ENCODE measurements at places on chromosomes 1 and 21. TPM values are rescaled to one million over a fixed set of nuclear protein-coding genes. Genes with fewer than 3 reads are reported as not detected.

The OR2M5 gene
- total RNA-seq, result not detected

The OR10J1 gene
- not detected for total RNA-seq

The MGST3 gene
- 134 TPM for total RNA-seq

The TRIM46 gene
- total RNA-seq, result 1.5 TPM

The VWA5B1 gene
- total RNA-seq, result not detected

GRCh38 chr1:236862615-236863211 lies 67.6 kb downstream of the MTR start:
- no peak for DNase-seq
- peak overlapping the region; percentile 23 for H3K27ac ChIP-seq
- no peak overlapping the region for H3K4me3 ChIP-seq
- H3K4me1 ChIP-seq, result peaks cover 4% of the 10 kb centered on the region

DNA sequence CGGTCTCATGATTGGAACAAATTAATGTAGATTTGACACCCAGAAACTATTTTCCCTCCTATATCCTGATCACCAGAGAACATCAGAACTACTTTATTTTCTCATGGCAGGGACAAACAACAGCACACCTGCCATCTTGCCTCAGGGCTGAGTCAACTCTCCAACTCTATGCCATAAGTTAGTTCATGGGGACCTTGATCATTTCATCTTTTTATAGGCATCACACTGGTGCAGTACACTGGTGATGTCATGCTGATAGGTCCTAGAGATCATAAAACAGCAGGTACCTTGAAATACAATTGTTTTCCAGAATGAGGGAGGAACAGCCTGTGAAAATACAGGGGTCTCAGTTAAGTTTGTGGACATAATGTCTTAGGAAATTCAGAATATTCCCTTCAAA lies 45.8 kb downstream of the EDN2 start:
- no peak for DNase-seq
- no peak overlapping the region for H3K4me3 ChIP-seq
- H3K27ac ChIP-seq, result no peak overlapping the region
- no peaks in the 10 kb centered on the region for H3K4me1 ChIP-seq
- H3K27me3 ChIP-seq, result no peaks in the 10 kb centered on the region

DNA sequence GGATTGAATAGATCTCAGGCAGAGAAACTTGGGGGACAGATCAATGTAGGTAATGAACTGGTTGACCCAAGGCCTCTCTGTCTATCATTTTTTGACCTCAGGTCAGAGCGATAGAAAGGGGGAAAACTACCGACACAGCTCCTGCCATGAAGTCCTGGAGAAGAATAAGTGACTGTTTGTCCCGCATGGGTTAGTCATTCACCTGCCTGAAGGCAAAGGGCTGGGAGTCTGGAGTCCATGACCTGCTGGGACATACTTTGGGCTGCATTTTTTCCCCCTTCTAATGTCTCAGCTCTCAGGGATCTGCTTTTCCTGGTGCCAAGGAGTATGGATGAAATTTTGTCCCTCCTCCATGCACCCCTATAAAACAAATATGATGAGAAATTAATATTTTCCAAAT lies 1.6 kb upstream of the ROR1 start:
- no peaks in the 10 kb centered on the region for H3K36me3 ChIP-seq
- H3K27me3 ChIP-seq, result no peaks in the 10 kb centered on the region
- no peak overlapping the region for H3K4me3 ChIP-seq
- no peak for DNase-seq

GRCh38 chr21:46662765-46663500 lies 27.5 kb downstream of the PRMT2 start:
- no peak overlapping the region for H3K4me3 ChIP-seq
- no peak for DNase-seq
- H3K4me1 ChIP-seq, result no peaks in the 10 kb centered on the region
- no peak overlapping the region for H3K27ac ChIP-seq

GRCh38 chr1:48536477-48536876 lies 64.5 kb upstream of the SPATA6 start:
- H3K27me3 ChIP-seq, result no peaks in the 10 kb centered on the region
- no peak overlapping the region for H3K4me3 ChIP-seq
- DNase-seq, result no peak
- no peaks in the 10 kb centered on the region for H3K36me3 ChIP-seq
- no peaks in the 10 kb centered on the region for H3K4me1 ChIP-seq
- no peak overlapping the region for H3K27ac ChIP-seq

DNA sequence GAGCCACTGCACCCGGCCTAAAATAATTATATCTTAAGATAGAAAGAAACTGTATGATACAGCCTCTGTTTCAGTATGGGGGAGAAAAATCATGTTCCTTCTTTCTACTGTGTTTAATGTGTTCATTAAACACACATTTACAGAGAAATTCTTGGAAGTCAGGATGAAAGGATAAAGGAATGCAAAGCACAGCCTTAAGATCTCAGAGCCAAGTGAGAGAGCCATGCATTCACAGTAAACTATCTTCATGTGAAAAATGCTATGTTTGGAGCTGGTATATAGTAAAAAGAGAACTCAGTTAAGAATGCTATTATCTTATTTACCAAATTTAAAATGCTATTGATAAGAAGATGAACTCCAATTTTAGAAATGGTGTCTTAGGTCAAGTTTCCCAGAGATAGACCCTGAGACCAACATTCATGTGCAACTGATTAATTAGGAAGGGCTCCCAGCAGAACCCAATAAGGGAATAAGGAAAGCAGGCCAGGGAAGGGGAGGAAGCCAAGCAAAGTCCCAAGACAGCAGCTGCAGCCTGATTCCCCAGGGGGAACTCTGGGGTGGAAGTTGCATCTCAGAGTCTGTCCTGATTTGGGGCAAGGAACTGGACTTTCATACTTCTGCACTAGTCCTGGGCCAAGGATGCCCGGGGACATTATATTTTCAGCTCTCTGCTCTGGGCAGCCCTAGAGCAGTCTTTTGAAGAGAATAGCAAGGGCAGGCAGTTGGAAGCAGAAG lies 130.0 kb upstream of the ZNF648 start:
- no peak for DNase-seq
- no peak overlapping the region for H3K27ac ChIP-seq
- H3K27me3 ChIP-seq, result no peaks in the 10 kb centered on the region
- no peaks in the 10 kb centered on the region for H3K4me1 ChIP-seq

DNA sequence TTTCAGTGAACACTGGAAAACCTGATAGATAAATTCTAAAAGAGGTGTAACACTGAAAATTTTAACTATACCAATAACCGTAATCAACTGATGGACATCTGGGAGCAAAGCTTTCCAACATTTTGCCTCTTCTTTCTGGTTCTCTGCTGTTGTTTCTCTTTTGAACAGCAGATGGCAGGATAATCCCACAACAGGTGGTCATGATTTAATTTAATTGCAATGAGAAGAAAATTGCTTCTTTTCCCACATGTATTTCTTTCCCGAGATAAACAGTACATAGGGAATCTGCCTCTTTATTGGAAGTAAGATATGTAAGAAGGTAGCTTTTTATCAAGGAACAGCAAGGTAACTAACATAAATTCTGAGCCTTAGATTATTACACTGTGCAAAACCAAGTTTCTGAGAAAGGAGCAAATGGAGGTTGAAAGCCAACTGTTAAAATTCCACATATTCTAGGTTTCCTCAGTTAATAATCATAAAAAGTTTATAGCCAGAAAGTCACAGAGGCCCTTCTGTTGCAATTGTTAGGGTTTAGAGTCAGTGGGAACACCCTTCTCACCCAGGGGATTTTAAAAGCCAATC lies 72.9 kb downstream of the RPS6KA1 start:
- H3K4me3 ChIP-seq, result no peak overlapping the region
- no peak for DNase-seq
- H3K27ac ChIP-seq, result no peak overlapping the region
- H3K36me3 ChIP-seq, result no peaks in the 10 kb centered on the region
- no peaks in the 10 kb centered on the region for H3K4me1 ChIP-seq

DNA sequence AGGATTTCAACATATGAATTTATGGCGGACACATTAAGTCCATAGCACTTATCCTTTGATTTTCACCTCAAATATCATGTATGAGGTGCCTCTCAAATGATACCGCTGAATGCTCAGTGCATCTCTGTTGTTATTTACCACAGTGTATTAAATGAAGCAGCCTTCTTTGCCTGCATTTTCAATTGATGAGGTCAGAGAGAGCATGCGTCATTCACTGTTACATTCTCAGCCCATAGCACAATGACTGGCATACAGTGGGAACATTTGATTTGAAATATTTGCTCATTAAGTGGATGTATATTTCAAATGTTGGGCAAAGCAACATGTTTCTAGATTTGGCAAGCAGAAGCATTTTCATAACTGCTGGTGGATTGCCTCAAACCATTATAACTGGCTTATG lies 45.7 kb downstream of the LRRC7 start:
- H3K4me1 ChIP-seq, result no peaks in the 10 kb centered on the region
- H3K27ac ChIP-seq, result no peak overlapping the region
- no peak for DNase-seq
- H3K4me3 ChIP-seq, result no peak overlapping the region
- H3K27me3 ChIP-seq, result no peaks in the 10 kb centered on the region
- H3K36me3 ChIP-seq, result no peaks in the 10 kb centered on the region

GRCh38 chr1:175935566-175936115 lies 192.2 kb upstream of the TNR start:
- no peak overlapping the region for H3K27ac ChIP-seq
- H3K36me3 ChIP-seq, result no peaks in the 10 kb centered on the region
- no peaks in the 10 kb centered on the region for H3K4me1 ChIP-seq
- DNase-seq, result no peak
- no peaks in the 10 kb centered on the region for H3K27me3 ChIP-seq

DNA sequence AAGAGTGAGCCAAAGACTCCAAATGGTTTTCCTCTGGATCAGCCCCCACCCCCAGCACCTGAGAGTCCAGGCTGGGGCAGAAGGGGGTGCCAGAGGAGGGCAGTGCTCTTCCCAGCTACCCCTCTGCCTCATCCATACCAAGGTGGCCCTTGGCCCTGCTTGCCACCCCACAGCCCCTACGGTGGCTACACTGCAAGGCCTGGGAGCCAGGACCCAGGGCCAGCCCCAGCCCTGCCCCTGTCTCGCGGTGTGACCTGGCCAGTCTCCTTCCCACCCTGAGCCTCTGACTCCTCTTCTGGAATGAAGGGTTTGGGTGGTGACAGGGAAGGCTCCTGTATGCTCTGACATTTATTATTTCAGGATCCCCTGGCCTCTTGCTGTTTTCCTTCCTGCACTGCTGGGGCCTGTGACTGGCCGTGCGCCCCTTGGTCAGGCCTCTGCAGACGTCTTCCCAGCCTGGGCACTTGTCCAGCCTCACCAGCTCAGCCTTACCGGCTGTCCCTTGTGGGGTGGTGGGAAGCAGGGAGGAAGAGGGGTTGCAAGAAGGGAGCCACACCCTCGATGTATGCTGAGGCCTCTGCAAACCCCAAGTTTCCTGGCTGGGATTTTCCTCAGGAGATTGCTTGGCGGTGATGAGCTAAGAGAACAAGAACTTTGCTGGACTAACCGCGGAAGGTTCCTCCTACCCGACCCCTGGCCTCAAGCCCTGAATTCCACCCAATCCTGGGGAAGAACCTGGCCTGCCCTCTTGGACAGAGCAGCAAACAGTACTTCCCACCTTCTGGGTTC lies 13.5 kb downstream of the ASAP3 start:
- H3K4me1 ChIP-seq, result no peaks in the 10 kb centered on the region
- DNase-seq, result peak; percentile 62
- no peaks in the 10 kb centered on the region for H3K36me3 ChIP-seq

DNA sequence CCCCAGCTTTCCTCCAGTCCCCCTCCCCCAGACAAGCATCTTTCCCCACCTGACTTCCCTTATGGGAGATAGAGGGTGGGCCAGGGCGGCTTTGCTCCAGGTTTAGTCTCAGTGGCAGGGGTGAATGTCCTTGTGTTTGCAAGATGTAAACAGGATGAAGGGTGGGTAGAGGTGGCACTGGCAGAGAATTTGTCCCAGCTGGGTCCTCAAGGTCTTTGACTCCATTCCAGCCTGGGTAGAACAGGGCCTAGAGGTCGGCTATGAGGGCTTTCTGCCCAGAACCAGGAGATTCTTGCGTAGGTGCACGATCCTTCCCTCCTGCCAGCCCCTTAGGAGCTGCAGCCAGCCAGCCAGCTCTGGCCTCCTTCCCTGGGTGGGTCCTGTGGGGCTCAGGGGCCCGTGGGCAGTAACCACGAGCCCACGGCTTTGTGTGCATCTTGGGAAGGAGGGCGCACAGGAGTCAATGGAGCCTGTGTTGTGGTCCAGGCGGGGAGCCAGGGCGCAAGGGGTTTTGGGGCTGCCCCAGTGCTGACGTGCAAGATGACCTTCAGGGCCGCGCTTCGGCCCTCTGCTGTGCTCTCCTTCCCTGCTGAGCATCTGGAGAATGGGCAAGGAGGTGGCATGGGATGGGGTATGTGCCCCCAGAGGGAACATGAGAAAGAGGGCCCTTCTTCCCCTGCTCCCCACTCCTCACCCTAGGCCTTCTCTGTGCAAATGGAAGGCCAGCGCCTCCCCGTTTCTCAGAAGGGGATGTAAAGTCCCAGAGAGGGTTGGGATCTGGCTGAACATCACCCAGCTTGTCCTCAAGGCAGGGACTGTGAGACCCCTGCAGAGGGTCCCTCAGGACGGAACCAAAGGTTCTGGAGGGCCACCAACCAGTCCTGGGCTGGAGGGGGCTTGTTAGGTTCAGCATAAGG lies 15.7 kb downstream of the POU3F1 start:
- H3K27ac ChIP-seq, result peak overlapping the region; percentile 78
- no peaks in the 10 kb centered on the region for H3K36me3 ChIP-seq
- DNase-seq, result no peak
- H3K27me3 ChIP-seq, result no peaks in the 10 kb centered on the region
- H3K4me3 ChIP-seq, result no peak overlapping the region
- H3K4me1 ChIP-seq, result no peaks in the 10 kb centered on the region

- no peak overlapping the region for H3K27ac ChIP-seq
- no peaks in the 10 kb centered on the region for H3K36me3 ChIP-seq
- no peaks in the 10 kb centered on the region for H3K27me3 ChIP-seq
- peak; percentile 67 for DNase-seq
- H3K4me3 ChIP-seq, result no peak overlapping the region
Measured at GRCh38 chr1:42962641-42963377, 4.1 kb upstream of the SLC2A1 start.

DNA sequence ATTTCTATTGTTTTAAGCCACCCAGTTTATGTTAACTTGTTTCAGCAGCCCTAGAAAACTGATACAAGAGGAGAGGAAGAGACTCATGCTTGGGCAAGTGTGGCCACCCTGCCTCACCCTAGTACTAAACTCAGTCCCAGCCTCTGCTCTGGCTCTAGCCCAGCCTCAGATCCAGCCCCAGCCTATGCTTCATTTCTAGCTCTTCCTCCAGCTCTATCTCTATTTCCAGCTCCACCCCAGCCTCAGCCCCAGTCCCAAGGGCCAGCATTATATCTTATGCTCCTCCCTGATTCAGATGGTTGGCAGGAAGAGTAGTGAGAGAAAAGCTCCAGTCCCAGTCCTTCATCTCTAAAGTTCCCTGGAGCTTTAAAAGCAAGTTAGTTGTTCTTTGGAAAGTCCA lies 535.5 kb downstream of the PTPRC start:
- no peak overlapping the region for H3K27ac ChIP-seq
- no peaks in the 10 kb centered on the region for H3K36me3 ChIP-seq
- no peaks in the 10 kb centered on the region for H3K27me3 ChIP-seq

DNA sequence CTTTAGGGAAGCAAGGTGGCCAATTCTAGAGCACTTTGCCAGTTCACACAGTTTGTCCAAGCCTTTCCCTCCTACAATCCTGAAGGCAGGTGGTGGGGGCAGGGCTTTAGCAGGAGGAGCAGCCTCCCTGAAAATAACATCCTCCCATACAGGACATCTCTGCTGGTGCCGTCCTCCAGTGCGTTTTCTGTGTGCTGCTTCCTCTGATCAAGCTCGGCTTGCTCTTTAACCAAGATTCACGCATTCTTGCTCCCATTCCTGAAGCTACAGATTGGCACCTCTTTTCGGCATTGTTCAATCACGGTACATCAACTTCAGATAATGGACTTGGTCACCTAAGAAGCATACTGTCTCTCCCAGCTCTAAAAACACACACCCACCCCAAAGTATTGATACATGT lies 7.5 kb upstream of the DPT start:
- DNase-seq, result no peak
- H3K27ac ChIP-seq, result no peak overlapping the region
- H3K4me1 ChIP-seq, result no peaks in the 10 kb centered on the region
- no peaks in the 10 kb centered on the region for H3K36me3 ChIP-seq
- H3K4me3 ChIP-seq, result no peak overlapping the region
- no peaks in the 10 kb centered on the region for H3K27me3 ChIP-seq
